ENCODE measurements at places on chromosomes 1 and 21.

- DNase-seq, result no peak
Measured at GRCh38 chr1:24179251-24179840, 7.7 kb downstream of the IFNLR1 start.

- no peak for DNase-seq
Measured at GRCh38 chr1:116268211-116268610, 104.8 kb upstream of the ATP1A1 start.

DNA sequence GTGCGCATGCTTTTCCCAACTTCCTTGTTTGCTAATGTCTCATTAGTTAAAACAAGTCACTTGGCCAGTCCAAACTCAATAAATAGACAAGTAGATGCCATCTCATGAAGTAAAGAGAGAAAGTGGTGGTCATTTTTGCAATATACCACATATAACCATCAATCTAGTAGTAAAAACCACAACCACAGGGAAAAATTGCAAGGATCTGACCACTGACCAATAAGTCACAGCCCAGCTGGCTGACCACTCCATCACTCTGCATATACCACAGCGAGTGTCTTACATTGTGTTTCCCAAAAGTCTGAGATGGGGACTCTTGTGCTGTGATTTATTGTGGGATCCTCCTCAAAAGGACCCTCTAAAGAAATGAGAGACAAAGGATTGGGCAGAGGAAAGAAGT is 76.0 kb downstream of the FH start:
- DNase-seq, result no peak

DNA sequence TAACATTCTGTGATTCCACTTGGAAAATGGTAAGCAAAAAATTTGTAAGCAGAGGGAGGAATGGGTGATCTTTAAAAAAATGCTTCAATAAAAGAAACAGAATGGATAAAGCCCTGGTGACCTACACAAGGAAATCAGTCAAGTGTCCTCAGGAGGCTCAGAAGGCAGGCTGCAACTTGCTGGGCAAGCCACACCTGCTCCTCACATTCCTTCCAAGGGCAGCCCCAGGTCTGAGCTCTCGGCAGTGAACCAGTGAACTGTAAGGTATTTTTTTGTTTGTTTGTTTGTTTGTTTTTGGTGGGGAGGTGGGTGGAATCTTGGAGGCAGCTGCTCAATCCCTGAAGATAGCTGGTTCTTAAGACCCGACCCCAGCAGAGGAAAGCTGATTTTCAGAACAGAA is 4.4 kb downstream of the TACSTD2 start:
- no peak for DNase-seq

DNA sequence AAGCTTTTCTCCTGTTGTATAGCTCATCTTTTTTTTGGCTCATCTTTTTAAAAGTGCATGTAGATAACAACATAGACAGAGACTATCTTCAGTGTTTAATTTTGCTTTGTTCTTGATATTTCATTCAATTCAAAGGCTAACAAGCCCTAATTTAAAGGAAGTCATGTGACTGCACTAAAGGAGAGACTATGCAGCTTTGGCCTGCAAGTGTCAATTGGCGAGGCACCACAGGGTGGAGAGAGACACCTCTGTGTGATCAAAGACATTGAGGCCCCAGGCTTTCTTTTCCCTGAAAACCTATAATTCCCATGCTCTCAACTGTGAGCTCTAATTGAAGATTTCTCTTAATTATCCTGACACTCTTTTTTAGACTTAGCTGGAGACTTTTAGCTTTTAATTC is 53.6 kb downstream of the CHODL start:
- no peak for DNase-seq

GRCh38 chr1:206909161-206909882 is 12.1 kb downstream of the IL24 start:
- DNase-seq, result no peak

GRCh38 chr21:34280389-34280795 is 83.4 kb upstream of the KCNE2 start:
- peak; percentile 77 for DNase-seq

DNA sequence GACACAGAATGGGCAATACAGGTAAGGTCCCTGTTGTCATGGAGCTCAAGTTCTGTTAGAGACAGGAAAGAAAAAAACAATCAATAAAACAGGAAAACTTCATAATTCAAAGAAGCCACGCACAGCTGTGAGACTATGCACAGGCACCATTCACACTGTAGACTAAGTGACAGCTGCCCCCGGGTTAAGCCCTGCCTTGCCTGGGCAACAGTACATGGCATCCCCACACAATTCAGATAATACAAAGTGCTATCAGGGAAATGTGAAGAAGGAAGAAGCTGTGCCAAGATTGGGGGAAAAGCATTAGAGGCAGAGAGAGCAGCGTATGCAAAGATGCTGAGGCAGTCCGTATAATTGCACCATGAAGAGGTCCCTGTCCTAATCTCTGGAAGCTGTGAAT is 9.0 kb upstream of the KCNE2 start:
- DNase-seq, result no peak

DNA sequence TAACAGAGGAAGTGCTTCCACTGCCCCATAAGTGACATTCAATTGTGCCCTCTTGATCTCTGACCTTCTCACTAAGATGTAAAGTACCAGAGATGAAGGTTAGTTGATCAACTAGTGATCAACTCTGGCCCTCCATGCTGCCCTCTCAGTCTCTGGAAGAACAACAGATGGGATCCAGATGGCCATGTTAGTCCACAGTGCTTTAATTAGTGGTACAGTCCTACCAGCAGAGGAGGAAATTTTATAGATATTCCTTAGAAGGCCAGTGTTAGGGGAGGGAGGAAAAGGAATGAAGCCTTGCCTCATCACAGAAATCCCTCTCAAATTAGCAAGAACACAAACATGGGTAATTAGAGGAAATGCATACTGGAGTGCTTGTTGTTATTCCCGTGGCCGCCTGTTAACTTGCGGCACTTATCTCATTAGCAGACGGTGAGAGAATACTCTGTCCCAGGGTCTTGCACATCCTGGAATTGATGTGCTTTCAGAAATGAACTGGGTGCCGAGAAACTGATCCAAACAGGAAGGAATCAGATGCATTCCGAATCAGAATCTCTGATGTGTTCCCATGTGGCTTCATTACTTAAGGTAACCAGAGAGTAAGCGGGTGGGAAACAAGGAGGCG is 91.1 kb upstream of the RGS4 start:
- DNase-seq, result peak; percentile 51

DNA sequence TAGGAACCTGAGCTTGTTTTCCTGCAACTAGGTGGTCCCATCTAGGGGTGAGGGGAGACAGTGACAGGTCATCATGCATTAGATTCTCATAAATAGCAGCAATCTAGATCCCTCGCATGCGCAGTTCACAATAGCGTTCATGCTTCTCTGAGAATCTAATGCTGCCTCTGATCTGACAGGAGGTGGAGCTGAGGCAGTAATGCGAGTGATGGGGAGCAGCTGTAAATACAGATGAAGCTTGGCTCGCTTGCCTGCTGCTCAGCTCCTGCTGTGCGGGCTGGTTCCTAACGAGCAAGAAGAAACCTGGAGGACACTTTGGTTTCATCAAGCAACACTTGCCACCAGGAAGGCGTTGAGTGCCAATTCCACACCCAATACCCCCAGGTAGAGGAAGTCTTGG is 95.1 kb upstream of the OLIG2 start:
- DNase-seq, result no peak

DNA sequence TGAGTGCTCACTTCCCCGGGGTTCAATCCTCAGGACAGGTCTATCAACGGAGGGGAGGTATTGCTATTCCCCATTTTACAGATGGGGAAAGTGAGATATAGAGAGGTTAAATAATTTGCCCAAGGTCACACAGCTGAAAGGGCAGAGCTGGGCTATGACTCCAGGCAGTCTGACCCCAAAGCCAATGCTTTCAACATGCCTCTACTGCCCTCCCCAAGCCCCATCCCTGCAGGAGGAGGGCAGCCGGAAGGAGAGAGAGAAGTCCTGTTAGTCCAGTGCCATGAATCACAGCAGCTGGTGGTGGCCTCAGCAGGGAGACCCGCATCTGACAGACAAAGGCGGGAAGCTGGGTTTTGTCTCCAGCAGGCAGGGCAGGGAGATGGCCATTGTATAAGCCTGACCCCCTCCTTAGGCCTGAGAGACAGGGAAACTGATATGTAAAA is 20.0 kb upstream of the CLIC4 start:
- DNase-seq, result peak; percentile 13

DNA sequence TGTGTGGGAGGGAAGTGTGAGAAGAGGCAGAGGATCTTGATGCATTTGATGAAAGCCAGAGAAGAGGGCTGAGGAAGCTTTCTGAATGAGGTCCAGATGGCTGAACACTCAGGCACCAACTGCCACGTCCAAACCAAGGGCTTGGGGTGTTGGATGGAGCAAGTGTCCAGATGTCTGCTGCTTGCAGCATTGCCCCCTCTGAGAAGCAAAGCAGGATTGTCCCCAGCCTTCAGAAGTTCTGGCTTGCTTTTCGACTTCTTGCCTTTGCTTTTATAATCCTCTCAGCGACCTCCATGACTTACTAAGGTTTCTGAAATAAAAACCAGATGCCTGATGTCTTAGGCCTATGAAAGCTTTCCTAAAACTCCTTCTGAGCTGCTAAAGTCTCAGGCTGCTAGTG is 182.5 kb downstream of the HUNK start:
- peak; percentile 36 for DNase-seq

DNA sequence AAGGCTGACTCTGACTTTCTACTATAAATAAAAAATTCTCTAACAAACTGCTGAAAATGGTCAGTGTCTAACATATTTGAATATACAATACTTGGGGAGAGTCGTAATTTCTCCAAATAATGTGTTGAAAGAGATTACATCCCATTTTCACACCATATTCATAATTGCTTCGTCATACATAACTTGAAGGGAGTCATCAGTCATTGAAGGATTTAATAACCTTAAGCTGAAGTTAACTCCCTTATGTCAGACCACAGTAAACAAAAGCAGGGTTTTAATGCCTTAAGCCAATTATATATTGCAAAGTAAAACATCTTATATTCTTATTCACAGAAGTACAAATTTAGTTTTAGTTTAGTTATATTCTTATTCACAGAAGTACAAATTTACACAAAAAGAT is 129.9 kb downstream of the RERE start:
- no peak for DNase-seq

GRCh38 chr1:56081173-56081572 is 498.2 kb downstream of the PLPP3 start:
- peak; percentile 86 for DNase-seq

DNA sequence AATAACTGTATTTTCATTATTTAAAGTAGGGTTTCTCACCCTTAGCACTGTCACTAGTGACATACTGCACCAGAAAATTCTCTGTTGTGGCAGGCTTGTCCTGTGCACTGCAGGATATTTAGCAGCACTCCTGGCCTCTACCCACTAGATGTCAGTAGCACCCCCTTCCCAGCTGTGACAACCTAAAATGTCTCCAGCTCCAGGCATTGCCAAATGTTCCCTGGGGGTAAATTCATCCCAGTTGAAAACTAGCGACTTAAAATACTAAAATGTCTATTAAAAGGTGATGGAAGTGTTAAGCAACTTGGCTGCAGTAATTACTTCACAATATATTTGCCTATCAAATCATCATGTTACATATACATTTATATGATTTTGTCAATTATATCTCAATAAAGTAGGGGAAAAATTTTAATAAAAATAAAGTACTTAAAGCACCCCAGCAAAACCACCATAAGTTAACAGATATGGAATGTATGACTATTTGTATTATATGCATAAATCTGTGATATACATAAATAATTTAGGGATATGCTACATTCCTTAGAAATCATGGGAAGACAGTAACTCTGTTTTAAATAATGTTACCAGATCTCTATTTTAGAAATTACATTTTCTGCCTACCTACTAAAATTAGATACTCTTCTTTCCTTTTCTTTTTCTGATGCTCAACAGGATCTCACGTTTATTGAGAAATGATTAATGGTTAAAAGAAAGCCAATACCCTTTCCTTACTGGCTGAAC is 74.6 kb downstream of the ARID4B start:
- peak; percentile 73 for DNase-seq

- DNase-seq, result peak; percentile 35
Measured at GRCh38 chr1:167057241-167057688, 32.9 kb downstream of the GPA33 start.

GRCh38 chr1:202217516-202217915 is 23.9 kb downstream of the LGR6 start:
- no peak for DNase-seq

GRCh38 chr1:204731509-204731908 is 46.0 kb upstream of the LRRN2 start:
- no peak for DNase-seq

DNA sequence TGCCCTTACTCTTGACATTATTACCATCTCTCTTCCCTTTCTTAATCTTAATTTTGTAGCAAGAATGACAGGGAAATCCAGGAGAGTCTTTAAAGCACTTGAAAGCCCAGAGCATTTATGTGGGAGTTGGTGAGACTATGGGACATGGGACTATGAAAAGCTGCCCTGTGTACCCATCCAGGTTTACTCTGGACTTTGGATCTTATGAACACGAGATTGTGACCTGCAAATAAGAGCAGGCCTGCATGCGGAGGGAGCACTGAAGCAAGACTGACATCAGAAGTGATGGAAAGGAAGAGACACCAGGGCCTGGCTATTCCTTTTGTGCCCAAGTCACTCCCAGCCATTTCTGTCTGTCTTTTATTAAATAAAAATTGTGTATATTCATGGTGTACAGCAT is 209.6 kb downstream of the NUF2 start:
- no peak for DNase-seq

- no peak for DNase-seq
Measured at GRCh38 chr1:112558634-112559033, 49.9 kb downstream of the WNT2B start.

DNA sequence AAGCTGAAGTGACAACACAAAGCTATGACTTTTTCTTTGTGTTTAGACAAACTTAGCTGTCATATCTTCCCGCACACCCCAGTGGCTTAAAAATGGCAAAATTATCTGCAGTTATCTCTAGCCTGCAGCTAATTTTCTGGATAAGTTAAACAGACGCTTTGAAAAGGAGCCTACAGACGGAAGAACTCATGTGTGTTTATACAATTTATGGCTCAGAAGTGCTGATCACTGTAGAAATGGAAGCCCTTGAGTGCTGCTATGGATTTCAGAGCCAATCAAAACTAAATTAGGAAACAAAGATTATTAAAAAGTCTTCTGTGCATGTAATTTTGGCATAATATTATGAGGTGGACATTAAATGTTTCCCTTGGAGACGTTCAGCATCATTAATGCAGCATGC is 11.6 kb downstream of the NTNG1 start:
- no peak for DNase-seq

GRCh38 chr1:54567961-54568360 is 19.9 kb downstream of the ACOT11 start:
- DNase-seq, result no peak

DNA sequence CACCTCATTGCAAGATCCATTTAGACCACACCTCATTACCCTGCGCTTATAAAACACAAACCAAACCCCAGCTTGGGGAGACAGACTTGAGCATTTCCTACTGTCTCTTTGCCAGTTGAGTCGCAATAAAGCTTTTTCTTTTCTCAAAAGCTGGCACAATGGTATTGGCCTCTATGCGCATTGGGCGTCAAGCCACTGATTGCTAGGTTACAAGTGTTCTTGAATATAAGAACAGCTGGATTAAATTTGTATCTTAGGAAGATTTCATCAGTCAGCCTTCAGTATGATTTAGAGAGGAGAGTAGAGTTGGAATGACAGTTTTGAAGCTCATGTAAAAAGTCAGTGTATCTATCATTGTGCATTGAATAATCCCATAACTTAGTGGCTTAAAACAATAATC is 84.9 kb upstream of the RAB4A start:
- peak; percentile 45 for DNase-seq

Measured in fibroblast of upper back skin (primary cell).